ENCODE measurements at places on chromosomes 2 and 18.
A peak's percentile ranks its signal among the peaks of the same experiment; 100 is the strongest.

DNA sequence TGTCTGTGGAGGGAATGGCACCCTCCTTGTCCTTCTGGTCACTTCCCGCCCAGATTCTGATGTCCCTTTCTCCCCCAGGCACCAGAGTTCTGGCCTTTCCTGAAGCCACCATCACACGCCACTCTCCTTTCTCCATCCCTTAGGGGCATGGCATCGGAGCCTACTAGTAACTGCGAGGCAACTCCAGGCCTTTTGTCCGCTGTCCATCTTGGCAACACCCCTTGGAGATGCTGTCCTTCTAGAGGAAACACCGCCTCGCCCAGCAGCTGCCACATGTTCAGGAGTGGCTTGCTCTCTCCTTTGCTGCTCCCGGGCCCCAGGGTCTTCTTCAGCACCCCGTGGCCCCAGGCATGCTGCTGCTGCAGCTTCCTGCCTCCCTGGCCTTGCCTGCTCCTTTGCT, 267.0 kb downstream of the SRBD1 start:
- DNase-seq = no peak

DNA sequence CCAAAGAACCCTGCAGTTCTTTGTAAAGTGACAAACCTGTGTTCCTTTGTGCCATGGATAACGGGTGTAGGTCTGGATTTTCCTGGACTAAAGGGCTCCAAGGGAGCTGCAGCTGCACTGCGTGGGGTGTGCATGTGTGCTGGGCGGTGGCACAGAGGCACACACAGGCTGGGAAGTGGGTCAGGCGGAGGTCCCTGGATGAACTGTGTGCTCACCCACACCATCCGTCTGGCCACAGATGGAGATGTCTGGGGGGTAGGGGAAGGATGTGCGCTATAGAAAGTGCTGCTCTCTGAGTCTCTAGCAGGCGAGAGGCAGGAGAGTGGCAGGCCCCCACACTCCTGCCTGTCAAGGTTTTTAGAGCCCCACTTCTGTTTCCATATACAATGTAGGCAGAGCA, 137.2 kb downstream of the LOXHD1 start:
- no peak for DNase-seq

- no peak for DNase-seq
Measured at GRCh38 chr2:126715576-126716406, 59.8 kb downstream of the GYPC start.

DNA sequence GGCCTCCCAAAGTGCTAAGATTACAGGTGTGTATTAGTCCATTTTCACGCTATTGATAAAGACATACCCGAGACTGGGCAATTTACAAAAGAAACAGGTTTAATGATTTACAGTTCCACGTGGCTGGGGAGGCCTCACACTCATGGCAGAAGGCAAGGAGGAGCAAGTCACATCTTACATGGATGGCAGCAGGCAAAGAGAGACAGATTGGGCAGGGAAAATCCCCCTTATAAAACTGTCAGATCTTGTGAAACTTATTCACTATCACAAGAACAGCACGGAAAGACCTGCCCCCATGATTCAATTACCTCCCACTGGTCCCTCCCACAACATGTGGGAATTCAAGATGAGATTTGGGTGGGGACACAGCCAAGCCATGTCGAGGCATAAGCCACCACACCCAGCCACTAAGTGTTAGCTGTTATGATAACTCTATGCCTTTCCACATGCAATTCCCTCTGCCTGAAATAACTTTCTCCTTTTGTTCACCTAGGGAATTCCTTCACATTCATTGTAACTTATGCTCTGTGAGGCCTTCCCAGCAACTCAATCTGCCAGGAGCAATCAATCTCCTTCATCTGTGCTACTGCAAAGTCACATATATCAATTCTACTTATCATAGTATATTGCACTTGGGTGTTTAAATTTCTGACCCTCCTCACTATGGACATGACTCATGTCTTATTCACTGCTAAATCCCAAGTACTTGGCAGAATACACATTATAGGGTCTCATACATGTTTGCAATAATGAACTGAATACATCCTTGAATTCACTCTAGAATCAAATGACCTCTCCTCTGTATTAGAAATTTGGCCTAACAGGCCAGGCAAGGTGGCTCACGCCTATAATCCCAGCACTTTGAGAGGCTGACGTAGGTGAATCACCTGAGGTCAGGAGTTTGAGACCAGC, 7.4 kb downstream of the MCEE start:
- no peak for DNase-seq

DNA sequence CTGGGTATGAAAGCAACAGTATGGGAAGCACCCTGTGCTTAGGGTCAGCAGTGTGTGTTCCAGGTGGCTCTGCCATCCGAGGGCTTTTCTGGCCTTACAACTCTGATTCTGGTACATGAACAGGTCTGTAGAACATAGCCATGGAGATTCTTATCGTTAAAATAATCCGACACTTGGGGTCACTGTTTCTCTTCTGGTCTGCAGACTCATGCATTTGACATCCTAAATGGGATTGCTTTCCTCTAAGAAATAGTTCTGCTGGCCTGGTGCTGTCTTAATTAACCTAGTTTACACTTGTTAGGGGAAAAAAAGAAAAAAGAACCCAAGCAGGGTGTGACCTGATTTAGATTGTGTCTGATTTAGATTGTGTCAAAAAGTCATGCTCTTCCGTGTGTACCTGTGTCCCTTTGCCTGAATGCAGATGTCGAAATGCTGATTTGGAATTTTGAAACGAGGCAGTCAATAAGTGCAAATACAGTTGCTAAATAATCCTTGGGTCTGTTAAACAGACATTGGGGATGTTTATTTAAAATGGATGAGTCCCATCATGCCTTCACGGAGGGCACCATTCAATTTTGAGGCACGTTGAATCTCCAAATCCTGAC, 59.6 kb downstream of the TRPM8 start:
- DNase-seq = no peak

DNA sequence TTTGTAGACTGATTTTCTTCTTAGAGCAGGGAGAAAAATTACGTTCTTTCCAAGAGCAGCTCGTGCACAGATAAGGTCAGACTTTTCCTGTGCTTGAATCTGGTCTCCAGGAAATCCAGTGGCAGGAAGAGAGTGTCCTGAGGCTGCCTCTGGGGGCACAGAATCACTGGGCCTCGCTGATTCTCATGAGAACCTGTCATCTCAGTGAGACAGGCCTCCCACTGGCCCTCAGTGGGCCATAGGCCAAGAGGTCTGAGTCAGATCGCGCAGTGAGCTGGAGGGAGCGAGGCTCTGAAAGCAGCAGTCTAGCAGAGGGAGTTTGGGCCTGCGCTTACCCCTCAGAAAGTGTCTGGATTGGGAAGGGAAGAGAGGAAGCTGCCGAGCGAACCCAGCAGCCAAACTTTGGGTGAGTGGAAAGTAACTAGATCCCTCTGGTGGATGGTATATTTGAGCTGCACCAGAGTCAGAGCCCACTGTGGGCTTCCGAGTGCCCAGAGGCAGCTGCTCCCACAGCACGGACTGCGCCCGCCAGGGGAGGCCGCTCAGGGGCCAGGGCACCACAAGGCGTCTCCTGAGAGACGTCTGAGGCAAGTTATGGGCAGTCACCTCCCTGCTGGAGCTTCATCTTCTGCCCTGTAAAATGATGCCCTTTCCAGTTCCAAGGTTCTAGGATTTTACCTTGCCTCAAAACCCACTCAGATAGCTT, 8.2 kb downstream of the GDF7 start:
- DNase-seq = no peak

DNA sequence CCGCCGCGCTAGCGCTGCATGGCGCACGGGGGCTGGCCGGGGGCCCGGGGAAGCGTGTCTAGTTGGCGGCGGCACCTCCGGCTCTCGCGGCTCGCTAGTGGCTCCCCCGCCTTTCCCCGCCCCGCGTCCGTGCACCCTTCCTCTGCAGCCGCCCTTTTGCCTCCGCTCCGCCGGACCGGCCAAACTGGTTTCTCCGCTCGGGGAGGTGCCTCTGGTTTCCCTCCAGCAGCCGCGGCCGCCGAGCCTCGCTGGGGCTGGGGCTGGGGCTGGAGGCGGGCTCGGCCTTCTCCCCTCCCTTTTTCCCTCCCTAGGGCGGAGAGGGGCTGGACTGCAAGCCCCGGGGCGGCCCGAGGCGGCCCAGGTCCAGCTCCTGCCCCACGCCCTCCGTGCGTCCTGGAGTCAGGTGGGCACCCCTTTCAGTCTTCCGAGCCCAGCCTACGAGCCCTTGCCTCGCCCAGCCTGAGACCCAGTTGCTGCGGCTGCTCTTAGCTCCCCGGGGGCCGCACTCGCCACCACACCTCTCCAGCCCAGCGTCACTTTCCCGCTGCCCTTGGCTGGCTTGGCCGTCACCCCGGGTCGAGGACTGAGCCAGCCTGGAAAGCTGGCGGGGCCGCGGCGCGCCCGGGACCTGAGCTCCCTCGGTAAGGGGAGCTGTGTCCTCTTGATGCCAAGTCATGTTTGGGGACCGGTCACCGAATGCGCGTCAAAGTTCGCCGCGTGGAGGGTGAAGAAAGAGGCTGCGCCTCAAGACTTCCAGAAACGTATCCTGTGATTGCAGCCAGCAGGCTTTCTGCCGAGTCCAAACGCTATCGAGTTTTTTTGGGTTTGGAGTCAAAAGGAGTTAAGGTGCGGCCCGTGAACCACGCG, at the start of gene ATP8B1:
TSS of gene ATP8B1 (minus strand) at position 213 of the 867 bp plus-strand sequence. CDS start 71,508 bp downstream, outside the sequence.
- DNase-seq = peak; percentile 32

DNA sequence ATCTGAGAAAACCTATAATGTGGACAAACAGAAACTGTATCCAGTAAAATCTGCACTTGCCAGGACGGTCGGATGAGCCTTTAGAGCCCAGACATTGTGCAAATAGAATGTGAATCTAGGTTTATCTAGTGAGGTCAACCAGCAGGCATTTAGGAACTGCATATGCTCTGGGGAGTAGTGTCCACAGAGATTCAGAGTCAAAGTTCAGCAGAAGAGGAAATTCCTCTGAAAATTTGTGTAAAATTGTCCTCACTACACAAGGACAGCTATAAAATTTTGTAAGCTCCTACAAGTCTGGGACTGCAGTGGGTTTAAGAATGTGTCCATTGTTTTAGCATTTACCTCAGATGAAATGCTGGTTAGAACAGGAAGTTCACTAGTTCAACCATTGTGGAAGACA, 9.8 kb upstream of the NDUFV2 start:
- DNase-seq = no peak

DNA sequence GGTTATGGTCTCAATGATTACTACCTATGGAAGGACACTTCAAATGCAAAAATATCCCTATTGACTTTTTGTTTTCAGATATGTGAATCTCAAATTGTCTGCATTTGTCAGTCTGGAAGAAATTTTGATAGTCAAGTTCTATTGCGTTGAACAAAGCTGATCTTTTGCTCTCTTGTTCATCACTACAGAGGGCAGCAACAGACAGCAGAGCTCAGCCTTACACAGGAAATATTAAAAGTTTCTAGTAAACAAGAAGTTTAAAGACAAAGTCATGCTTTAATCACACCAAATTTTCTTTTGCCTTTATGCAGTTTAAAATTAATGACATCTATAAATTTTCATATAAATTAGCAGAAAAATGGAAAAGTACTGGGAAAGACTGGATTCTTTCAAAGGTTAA, 617.5 kb downstream of the NR4A2 start:
- no peak for DNase-seq

GRCh38 chr2:129876541-129876940, 102.9 kb upstream of the RAB6C start:
- no peak for DNase-seq

- no peak for DNase-seq
Measured at GRCh38 chr2:2806711-2807110, 475.6 kb upstream of the MYT1L start.

DNA sequence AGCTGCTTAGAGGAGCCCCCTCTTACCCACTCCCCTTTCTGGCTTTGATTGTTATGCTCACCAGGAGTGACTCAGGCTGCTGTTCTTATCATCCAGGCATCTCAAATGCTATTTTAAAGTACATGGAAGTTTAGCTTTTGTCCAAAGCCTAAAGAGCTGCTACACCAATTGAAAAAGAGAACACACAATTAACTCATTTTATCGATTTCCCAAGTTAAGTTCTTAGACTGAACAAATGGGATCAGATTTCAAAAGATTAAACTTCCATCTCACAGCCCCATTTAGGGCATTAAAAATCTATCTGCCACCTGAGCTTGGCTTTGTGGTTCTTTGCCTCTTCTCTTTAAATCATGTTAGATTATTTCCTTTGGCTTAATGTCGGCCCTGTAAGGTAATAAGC, 81.2 kb downstream of the MYO5B start:
- no peak for DNase-seq

GRCh38 chr2:234633581-234634230, 136.8 kb upstream of the ARL4C start:
- no peak for DNase-seq

DNA sequence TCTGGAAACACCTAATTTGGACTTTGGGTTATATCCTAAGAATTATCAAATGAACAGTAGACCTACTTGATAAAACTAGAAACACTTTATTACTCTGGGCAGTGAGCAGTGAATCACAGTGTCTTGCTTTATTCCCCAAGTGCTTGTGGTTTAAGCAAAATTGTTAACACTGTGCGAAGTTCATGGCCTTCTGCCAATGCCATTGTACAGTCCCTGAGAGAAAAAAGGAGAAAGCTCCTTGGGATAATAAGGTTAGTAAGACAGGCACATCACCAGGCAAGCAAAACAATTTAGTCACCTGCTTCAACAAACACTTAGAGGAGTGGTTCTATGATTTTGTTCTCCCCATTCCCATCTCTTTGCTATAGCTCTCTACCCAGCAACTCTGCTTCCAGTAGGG, 39.8 kb downstream of the ADCYAP1 start:
- peak; percentile 3 for DNase-seq

DNA sequence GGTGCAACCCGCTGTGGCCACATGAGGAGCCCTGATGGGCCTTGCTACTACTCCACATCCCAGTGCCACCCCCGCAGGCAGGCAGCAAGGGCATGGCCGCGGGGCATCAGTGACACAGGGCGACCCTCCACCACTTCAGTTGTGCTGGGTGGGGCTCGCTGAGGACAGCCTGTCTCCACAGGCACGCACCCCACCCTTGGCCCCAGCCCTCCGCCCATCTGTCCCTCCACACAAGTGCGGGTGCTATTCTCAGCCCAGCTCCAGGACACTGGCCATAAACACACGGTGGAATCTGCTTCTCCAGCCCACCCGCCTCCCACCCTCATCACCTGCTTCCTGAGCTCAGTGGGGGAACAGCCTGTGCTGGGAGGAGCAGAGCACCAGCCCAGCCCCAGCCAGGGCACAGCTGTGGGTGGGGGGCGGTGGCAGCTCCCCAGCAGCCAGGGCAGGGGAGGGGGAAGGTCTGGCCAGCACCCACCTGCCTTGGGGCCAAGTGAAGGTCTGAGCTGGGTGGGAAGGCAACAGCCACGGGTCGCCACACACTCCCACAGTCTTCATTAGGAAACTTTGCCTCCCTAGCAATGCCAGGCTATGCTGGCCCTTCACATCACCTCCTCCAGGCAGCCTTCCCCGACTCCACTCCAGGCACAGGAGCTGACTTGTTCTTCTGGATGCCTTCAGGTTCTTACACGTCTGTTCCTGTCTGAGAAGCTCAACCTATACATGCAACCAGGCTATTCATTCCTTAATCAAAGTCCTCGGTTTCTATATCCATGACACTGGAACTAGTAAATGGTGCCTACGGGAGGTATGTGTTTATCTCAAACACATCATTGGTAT, 16.5 kb downstream of the BIN1 start:
- DNase-seq = no peak

GRCh38 chr18:77087393-77088141, 45.0 kb downstream of the MBP start:
- DNase-seq = no peak
